ENCODE measurements at places on chromosomes 11 and 22.
A peak's percentile ranks its signal among the peaks of the same experiment; 100 is the strongest.

DNA sequence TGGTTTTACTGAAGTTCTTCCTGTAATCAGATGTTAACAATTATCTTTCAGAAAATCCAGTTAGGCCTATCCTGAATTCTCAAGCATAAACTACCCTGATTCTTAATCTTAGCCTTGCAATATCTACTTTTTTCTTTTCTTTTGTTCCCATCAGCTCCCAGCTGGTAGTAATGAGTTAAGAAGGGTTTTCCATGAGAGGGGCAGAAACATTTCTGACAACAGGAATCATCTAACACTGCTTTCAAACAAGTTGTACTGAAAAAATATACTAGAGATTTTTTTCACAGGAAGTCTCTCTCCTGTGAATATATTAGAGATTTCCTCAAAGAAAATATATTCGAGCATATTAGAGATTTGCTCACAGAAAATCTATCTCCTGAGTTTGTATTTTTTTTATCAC lies 3.3 kb upstream of the TRIM6 start:
- no peak for DNase-seq

GRCh38 chr11:126464796-126465195 lies 109.3 kb downstream of the ST3GAL4 start:
- no peak for DNase-seq

GRCh38 chr11:69540118-69541000 lies 58.9 kb downstream of the LINC01488 start:
- no peak for DNase-seq

- DNase-seq, result no peak
Measured at GRCh38 chr11:60343094-60343704, 16.1 kb downstream of the MS4A6E start.

DNA sequence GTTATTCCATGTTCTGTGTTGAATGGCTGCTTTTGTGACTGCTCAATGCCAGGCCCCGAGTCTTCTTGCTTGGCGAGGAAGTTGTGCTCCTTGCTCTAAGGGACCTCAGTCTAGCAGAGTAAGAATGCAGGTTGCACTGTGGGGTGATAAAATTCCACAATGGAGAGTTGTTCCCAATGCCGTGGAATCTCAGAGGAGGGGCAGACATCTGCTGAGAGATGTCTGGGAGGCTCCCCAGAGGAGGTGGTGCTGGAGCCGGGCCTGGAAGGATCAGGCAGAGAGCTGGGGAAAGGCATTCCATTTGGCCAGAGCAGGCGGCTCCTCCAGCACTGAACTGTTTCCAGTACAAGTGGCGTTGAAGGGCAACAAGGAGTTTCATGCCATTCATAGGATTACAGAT lies 55.2 kb downstream of the ST3GAL4 start:
- DNase-seq, result no peak

GRCh38 chr22:19753996-19754700 lies 6.4 kb upstream of the TBX1 start:
- no peak for DNase-seq

DNA sequence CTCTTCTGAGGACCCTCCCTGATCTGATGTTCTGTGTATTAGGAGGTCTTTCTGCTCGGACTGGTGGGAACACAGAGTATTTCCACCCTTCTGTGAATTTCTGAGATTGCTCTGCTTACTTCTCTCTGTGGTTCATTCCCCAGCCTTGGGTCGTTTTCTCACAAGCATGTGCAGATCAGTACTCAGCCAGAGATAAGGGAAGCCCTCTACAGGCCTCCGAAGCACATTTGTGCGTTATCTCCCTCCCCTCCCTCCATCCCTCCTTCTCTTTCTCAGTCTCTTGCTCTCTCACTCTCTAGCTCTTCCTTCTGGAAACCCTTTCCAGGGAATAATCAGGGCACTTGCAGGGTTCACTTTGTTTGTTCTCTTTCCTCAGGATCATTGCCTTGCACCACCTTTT lies 35.2 kb upstream of the TUB start:
- no peak for DNase-seq

- DNase-seq, result no peak
Measured at GRCh38 chr22:33561149-33561807, 359.0 kb downstream of the LARGE1 start.

GRCh38 chr22:46935506-46936377 lies 173.3 kb downstream of the TBC1D22A start:
- no peak for DNase-seq

DNA sequence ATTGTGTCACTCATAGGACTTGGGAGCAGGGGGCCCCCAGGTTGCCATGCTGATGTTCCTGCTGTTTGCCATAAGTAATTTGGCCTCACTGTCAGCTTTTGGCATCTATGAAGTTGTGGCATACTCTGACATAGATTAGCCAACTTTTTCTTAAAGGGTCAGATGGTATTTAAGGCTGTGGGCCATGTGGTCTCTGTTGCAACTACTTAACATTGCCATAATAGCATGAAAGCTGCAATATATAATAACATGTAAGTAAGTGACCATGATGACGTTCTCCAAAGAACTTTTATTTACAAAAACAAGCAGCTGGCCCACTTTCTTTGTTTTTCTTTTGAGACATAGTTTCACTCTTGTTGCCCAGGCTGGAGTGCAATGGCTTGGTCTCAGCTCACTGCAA lies 2.2 kb upstream of the TMEM216 start:
- DNase-seq, result no peak

- no peak for DNase-seq
Measured at GRCh38 chr11:66176650-66177049, 91.8 kb upstream of the RAB1B start.

DNA sequence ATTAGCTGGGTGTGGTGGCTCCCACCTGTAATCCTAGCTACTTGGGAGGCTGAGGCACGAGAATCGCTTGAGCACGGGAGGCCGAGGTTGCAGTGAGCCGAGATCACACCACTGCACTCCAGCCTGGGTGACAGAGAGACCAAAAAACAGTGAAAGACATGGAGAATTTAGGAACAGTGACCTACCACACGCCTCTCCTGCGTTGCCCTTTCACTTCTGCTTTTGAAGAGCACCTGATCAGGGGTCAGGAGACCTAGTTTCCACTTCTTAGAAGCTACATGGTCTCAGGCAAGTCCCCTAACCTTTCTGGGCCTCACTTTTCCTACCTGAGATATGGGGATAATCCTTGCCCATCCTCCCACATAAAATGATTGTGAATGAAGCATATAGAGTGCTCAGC lies 12.2 kb downstream of the SLC35C1 start:
- no peak for DNase-seq

GRCh38 chr22:44846726-44847275 lies 94.4 kb downstream of the ARHGAP8 start:
- DNase-seq, result no peak

GRCh38 chr11:134712228-134713145 lies 300.4 kb upstream of the B3GAT1 start:
- DNase-seq, result no peak

- no peak for DNase-seq
Measured at GRCh38 chr11:79026803-79027445, 413.9 kb downstream of the TENM4 start.

DNA sequence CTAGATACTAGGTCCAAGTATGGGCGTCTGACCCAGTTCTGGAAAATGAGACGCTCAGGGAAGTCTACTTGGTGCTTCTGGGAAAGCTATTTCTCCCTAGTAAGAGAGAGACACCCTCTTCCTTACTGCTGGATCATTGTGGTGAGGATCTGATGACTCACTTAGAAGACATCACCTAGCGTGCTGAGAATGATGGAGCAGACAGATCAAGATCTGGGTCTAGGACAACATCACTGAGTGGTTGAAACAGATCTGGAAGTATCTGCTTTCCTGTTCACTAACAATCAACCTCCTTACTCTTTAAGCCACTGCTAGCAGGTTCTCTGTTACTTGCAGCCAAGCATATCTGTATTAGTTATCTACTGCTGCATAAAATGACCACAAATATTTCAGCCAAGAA lies 38.3 kb upstream of the HMGXB4 start:
- no peak for DNase-seq

DNA sequence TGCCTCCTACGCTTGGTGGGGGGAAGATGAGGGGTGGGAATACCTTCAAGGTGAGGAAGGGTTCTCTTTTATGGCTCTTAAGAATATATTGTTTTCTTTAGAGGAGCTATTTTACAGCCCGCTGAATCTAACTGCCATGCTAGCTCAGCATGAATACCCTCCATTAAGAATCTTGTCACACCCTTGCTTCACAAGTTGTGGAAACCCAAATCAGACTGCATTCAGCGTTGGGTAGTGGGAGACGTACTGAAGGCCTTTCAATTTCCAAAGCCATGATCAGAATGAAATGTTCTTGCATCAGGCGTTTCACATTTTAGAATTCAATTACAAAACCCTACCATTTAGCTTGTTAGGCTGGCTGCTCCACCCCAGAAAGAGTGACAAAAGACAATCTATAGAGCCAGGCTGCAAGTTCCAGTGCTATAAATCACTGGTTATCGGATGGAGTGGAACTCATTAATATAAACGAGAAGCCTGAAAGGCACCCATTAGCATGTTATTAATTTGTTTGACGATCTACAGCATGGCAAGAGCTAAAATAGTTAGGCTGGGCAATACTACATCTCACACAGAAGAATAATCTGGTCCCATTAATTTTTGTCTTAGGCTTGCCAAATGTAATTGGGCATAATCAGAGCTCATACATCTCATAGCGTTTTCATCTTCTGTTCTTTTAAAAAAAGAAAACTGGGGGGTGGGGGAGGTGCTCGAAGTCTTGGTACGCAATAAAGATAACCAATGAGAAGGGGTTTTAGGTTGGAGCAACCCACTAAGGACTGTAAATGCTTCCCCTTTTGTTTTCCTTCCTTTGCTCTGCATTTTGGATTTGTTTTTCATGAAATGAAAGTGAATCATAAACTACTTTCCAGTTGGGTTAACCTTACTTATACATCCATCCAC lies 57.5 kb downstream of the ABTB2 start:
- DNase-seq, result no peak

DNA sequence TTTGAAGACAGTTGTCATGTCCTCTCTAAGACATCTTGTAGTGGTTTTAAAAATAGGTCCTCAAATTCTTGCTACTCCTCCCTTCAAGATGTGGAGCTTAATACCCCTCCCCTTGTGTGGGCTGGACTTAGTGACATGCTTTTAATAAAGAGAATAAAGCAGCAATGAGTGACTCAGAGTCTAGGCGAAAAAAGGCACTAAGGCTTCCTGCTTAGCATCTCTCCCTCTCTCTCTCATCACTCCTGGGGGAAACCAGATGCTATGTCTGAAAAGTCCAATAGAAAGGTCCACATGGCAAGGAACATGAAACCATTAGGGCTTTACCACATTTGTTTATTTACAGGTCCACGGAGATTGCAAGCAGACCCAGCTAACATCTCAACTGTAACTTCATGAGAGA lies 11.7 kb downstream of the SERGEF start:
- DNase-seq, result no peak

- no peak for DNase-seq
Measured at GRCh38 chr11:69295995-69296889, 2.3 kb downstream of the MYEOV start.

- DNase-seq, result peak; percentile 16
Measured at GRCh38 chr22:31248138-31248745, 36.1 kb downstream of the LIMK2 start.

Data from stimulated activated CD8-positive, alpha-beta memory T cell treated with anti-CD3 and anti-CD28 coated beads, Interleukin-2, amount 100 ng/mL, for 1 hour (primary cell).